Suppressor macrophage treated with lipopolysaccharide for 1 hour (primary cell): ENCODE measurements at places on chromosomes 6 and 20.

- no peak for DNase-seq
Observed at GRCh38 chr20:17733767-17734304, 34.1 kb downstream of the BANF2 start.

GRCh38 chr6:138821519-138821918 lies 25.6 kb downstream of the ECT2L start:
- no peak for DNase-seq

- no peak for DNase-seq
Observed at GRCh38 chr20:51381557-51381956, 161.0 kb downstream of the NFATC2 start.

DNA sequence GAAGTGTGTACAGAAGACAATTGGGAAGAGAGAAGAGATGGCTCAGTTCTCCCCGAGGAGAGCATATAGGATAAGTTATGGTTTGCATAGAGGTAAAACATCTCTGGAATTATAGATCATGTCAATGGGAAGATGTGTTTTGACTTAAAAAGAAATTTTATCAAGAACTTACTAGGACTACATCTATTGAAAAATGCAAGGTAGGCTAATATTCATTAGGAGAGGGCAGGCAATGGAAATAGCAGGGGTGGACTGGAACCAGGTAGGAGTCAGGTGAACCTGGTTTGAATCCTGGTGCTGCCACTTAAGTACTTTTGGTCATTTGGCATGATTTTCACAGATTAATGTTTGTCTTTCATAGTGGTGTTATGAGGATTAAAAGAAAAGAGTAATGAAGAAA lies 96.2 kb downstream of the FARS2 start:
- no peak for DNase-seq

- no peak for DNase-seq
Observed at GRCh38 chr20:51789434-51789833, 12.9 kb downstream of the SALL4 start.

GRCh38 chr6:101741474-101742171 lies 348.1 kb downstream of the GRIK2 start:
- no peak for DNase-seq

DNA sequence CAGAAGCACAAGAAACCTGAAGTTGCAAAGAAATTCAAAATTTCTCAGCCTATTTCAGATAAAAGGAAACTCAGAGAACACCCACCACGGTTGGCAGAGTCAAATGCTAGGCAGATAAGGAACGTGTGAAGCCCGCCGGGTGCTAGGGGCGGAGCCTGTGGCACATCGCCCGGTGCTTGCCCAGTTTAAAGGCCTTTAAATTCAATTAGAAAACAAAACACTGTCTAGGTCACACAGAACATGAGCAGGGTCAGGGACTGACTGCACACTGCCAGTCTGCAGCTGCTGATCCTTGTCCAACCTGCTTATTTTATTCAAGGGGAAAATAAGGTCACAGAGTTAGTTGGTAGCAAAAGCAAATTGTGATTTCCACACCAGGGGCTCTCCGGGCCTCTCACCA lies 75.8 kb downstream of the PSMG4 start:
- DNase-seq: no peak

- DNase-seq: no peak
Observed at GRCh38 chr20:22491194-22491505, 93.2 kb downstream of the FOXA2 start.

DNA sequence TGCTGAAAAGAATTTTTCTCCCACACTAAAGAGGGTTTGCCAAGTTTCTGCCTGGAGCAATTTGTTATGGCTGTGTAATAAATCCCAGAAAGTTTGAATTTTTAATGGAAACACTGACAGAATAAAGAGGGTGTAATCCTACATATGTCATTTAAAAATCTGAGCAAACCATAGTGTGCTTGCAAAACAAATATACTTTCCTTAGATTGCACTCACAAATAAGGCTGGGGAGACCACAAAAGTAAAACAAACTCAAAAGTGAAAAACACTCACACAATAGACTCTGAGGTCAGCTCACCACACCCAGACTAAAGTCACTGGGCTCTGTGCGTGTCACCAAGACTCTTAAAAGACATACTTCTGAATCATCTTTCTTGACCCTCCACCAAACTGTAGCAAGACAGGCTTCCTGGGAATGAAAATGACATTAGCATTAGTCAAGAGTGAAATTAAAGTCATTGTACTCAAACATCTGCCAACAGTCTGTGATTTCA lies 4.8 kb upstream of the ATXN1 start:
- DNase-seq: peak; percentile 92

GRCh38 chr6:14644381-14644780 lies 526.8 kb downstream of the CD83 start:
- DNase-seq: no peak

- peak; percentile 6 for DNase-seq
Observed at GRCh38 chr6:151180330-151181048, 59.3 kb upstream of the AKAP12 start.

- peak; percentile 74 for DNase-seq
Observed at GRCh38 chr20:37357481-37358365, 11.8 kb downstream of the SRC start.

DNA sequence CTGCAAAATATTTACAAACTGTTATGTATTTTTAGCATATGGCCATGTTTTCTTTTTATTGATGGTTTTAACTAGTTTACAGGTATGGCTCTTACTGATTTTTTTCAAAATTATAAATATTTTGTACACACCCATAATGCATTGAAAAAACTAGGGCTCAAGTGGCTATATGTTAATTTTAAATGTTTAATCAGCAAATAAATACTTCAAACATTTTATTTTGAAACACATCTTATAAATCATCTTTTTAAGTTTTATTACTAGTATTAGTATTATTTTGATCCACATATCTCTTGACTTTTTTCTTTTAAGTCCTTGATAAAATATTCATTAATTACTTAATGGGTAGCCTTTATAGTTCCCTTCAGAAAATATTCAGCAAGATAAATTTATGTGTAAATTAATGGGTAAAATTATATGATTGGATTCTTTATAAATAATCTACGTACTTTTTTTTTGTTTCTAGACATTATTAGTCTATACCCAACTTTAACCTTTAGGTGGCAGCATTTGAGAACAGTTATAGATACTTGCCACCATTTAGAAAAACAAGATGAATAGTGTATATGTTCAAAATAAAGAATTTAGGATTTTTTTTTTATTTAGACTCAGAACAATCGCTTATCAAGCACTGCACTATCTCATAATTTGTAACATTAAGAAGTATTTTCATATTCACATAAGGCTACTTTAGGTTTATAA lies 241.9 kb downstream of the ADGRB3 start:
- peak; percentile 36 for DNase-seq

DNA sequence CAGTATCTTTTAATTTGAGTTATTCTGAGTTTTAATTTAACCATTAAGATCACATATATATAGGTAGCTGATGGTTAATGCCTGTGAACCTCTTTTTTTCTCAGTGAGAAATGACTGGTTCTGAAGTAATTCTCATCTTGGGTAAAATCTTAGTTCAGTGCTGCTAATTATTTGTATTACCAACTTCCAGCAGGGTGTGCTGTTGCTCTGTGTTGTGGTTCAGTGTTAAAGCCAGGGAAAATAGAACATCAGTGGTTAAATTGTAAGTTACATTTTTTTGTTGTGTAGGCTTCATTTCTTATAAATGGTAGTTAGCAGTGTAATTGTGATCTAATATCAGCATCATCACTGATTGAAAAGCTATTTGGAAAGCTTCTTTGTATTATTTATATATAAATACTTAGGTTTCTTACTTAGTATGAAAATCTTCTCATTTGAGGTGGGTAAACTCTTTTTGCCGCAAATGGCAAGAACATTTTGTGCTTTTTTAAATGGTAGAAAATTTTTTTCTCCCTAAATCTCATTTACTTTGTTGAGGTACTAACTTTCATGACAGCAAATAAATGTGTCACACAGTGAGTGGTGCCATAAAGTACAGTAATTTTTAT lies 43.7 kb downstream of the CDC5L start:
- DNase-seq: peak; percentile 65

DNA sequence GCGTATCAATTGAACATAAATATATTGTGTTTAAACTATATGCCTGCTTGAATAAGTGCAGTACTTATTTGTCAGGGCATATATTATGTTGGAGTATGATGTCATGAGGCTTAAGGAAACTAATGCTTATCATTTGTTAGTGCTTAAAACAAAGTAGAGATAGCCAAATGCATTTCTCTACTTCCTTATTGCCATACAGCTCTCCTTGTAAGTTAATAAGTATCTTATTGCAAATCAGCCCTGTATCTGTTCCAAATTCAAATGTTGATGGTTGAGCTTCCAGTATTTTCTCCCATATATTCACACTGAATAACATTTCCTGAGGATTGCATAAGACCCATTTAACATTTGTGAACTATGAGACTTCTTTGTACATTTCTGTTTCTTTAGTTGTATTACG lies 57.8 kb downstream of the CARMIL1 start:
- no peak for DNase-seq

- DNase-seq: no peak
Observed at GRCh38 chr6:118168421-118168820, 261.4 kb downstream of the SLC35F1 start.

- no peak for DNase-seq
Observed at GRCh38 chr6:17390276-17390675, 3.1 kb upstream of the CAP2 start.

GRCh38 chr6:163014736-163015135 lies 287.0 kb downstream of the PACRG start:
- DNase-seq: no peak

DNA sequence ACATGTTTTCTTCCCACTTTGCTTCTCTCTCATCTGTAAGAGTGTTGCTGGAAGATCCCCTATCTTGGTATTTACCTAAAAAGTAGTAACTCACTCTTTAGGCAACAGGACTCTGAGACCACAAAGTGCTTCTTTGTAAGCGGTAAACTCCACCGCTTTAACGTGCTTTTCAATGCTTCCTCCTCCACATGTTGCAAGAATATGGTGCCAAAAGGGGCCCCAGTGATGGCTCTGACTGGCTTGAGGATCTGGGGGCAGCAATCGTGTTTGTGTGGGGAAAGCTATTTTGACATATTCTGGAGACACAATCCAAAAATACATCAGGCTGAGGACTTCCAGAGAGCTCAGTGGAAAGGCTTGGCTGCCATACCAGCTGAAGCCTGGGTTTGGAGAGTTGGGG lies 12.4 kb upstream of the CPNE5 start:
- no peak for DNase-seq

DNA sequence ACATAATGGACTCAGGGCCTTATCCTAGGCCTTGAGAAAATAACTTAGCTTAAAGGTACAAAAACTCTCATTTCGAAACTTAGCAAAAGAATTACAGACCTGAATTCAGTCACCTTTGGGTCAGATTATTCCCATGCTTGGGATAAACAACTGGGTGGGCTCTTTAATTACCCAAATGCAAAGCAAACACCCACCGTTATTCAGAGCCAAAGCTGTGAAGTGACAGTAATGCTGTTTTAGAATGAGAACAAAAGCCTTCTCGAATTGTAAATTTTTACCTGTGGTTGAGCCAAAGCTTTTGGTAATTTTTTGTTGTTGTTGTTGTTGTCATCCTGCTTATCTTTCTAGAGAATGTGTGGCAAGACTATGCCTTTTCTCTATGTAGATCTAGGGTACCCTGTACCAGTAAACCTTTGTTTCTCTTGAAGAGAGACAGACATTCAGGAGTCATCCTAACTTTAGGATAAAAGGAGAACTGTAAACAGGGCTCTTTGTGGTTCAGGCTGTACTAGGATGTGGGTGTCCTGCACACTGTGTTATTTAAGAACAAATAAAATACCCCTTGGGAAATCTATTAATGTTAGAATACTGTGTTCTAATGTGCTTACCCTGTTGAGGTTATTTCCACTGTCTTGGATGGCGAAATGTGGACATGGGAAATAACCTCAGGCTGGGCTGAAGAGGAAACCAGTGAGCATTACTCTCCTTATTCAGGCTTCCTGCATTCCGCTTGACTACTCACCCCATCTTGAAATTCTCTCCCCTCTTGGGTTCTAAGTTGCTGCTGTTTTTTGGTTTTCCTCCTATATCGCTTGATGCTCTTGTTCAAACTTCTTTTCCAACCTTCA lies 480.7 kb downstream of the CD83 start:
- DNase-seq: peak; percentile 84

DNA sequence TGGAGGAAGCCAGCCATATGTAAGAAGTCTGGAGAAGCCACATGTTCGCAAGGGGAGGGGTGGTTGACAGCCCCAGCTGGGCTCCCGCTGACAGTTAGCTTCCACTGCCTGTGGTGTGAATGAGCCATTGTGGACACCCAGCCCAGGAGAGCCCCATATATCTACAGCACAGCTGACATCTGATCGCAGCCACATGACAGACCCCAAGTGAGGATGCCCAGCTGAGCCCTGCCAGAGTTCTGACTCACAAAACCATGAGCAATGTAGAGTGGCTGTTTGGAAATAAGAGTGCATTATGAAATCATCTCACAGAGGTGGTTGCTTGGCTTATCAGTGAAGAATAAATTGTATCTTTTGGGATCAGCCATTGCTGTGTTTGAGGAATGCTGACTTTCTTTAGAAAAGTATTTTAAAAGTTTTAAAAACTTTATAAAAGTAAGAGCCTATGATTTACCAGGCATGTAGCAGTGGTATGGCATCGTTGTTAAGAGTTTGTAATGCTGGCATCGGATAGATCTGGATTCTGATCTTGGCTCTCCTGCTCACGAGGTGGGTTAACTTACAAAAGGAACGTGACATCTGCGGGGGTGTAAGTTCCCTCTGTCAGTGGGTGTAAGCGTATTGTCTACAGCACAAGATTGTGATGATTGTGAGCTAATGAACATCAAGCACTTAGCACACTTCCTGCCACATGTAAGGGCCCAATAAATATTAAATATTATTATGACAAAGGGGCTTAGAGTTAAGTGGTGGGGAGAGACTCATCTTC lies 24.1 kb downstream of the CFAP61 start:
- peak; percentile 73 for DNase-seq

DNA sequence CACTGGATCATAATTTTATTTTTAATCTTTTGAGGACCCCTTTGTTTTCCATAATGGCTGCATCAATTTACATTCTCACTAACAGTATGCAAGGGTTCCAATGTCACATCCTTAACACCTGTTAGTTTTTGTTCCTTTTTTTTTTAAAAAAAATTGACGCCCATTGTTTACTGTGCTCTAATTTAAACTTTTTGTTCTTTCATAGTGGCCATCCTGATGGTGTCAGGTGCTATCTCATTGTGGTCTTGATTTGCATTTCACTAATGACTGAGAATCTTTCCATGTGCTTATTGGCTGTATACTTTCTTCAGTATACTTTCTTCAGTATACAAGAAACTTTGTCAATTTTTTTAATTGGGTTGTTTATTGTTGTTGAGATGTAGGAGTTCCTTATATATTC lies 347.0 kb downstream of the RNGTT start:
- no peak for DNase-seq

GRCh38 chr6:20763296-20763695 lies 229.0 kb downstream of the CDKAL1 start:
- DNase-seq: no peak

DNA sequence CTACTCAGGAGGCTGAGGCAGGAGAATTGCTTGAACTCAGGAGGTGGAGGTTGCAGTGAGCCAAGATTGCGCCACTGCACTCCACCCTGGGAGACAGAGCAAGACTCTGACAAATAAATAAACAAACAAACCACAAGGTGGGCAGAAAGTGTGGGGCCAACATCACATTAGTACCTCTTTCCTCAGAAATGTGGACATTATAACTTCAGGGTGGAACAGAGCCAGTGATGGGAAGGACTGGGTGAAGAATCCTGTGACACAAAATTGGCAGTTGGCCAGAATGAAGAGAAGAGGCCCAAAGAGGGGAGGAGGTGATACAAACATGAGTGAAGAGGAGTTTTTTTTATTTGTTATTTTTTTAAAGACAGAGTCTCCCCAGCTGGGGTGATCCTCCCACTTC lies 50.6 kb downstream of the NUP153 start:
- no peak for DNase-seq

- DNase-seq: no peak
Observed at GRCh38 chr6:25066593-25066992, 130.8 kb upstream of the RIPOR2 start.
